ENCODE measurements at places on chromosomes 4 and X.

GRCh38 chrX:139751053-139751452 lies 43.1 kb upstream of the MCF2 start:
- DNase-seq, result no peak

DNA sequence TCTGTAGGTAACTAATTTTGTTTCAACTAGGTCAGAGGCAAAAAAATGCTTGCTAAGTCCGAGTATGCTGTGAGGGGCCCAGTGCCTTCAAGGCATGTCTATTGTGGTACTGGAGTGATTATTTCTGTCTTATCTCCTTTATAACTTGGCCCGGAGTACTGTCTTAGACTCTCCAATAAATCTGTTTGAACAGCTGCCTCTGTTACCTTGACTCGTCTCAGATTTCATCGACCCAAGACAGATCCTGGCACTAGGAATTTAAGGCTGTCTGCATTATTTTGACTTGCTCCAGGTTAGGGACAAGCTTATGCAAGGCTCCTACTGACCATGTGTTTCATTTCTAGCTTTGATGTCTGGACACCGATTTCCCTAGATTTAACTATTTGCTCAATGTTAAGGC lies 41.1 kb upstream of the NKAP start:
- no peak for DNase-seq

DNA sequence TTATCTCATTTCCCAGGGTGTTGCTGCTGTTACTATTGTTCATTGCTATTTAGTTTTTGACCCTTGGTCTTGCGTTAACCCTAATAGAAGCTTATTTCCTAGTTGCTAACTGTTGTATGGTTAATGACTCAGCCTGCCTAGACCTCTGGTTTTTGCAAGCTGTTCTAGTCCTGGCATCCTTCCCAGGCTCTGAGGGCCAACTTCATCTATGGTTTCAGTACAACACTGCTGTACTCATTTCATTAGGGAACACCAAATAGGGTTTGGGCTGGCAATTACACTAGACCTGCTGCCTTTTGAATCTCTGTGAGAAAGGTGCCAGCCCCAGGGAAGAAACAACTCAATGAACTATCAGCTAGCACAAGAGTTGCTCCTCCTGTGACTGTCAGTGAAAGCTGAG lies 59.6 kb downstream of the DCX start:
- no peak for DNase-seq

DNA sequence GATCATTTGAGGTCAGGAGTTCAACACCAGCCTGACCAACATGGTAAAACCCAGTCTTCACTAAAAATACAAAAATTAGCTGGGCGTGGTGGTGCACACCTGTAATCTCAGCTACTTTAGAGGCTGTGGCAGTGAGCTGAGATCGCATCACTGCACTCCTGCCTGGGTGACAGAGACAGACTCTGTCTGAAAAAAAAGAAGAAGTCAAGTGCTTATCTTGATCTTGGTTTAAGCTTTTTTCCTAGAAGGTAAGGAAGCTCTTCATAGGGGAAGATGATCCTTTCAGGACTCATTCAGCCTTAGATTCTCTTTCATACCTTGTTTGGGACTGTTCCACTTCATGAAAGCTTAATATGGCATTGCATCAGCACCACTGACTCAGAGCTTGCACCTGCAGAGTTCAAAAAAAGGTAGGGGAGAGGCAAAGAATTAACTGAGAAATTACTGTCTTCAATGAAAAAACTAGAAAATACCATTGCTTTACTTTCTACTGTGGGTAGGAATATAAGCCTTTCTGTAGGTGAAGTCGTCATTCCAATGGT lies 70.8 kb upstream of the EPGN start:
- DNase-seq, result no peak

DNA sequence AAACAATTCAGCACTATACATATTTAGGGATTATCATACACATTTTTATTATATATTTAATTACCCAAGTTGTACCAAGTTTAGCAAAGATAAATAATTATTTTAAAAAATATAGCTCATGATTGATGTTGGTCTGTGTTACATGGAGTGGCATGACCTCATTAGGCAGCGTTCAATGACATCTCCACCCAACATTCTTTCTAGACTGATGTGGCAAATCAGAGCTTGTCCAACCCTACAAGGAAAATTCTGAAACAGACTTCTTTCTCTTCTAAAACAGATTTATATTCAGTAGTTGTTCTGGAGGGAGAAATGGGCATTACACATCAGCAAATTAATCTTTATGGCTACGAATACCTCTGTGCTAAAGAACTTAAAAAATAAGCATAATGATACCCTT lies 189.7 kb downstream of the PDGFC start:
- DNase-seq, result no peak

- DNase-seq, result no peak
Measured at GRCh38 chrX:70525733-70526132, 81.1 kb downstream of the DLG3 start.

GRCh38 chr4:164945146-164945545 lies 32.3 kb downstream of the TRIM61 start:
- DNase-seq, result no peak

DNA sequence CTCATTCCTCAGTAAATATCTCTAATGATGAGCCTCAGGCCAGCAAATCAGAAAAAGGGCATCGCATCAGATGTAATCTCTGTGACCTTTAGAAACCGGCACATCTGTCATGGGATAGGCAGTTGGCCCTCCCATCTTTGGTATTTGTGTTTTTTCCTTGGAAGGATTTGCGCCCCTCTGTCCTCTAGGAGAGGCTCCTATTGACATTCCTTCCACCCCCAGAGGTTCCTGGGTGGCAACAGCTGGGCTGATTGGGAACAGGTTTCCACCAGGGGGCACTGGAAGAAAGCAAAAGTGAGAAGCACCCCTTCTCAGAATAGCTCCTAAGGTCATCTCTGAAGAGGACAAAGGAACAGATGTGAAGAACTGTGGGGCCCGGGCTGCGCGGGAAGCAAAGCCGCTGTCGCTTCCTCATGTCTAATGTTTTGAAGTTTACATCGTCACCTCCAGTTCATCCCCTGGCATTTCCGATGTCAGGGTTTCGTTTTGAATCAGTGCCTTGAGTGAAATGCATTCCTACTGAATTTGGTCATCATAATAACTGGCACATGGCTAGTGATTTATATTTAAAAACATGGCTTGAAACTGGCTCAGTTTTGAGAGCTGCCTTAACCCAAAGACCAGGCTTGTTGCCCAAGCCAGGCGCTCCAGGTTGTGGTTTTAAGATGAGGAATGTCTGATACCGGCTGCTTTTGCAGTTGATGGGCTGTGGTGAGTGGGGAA lies 6.2 kb downstream of the TXK start:
- DNase-seq, result peak; percentile 65

DNA sequence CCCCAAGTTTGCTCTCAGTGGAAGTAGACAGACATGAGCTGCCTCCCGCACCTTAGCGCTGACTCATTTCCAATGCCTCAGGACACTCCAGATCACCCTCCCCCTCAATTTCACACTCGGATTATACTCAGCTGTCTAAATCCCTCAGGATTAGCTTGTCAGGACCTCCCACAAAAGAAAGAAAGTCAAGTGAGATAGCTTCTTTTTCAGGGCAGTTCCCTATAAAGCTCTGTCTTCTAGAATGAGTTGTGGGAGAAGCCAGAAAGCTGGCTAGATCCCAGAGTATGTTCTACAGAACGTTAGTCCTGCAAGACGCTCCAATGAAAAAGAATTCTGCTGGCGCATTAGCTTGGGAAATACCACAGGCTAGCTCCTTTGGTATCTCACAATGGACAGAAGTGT lies 51.2 kb upstream of the MTNR1A start:
- no peak for DNase-seq

DNA sequence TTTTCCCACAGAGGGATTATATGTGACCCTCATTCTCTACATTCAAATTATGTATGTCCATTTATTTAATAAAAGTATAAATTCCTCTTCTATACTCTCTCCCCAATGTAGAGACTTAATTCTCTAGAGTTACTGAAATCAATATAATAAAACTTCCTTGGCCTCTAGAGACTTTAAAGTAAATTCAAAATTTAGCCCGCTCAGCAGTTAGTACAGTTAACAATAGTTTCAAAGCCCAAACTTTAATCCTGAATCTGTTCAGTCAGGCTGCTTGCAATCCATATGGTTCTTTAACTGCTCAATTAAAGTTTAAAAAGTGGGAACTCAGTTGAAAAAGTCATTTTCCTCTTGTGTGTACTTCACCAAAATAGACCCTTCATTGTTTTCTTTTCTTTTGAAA lies 2558.4 kb downstream of the ARAP2 start:
- DNase-seq, result no peak

DNA sequence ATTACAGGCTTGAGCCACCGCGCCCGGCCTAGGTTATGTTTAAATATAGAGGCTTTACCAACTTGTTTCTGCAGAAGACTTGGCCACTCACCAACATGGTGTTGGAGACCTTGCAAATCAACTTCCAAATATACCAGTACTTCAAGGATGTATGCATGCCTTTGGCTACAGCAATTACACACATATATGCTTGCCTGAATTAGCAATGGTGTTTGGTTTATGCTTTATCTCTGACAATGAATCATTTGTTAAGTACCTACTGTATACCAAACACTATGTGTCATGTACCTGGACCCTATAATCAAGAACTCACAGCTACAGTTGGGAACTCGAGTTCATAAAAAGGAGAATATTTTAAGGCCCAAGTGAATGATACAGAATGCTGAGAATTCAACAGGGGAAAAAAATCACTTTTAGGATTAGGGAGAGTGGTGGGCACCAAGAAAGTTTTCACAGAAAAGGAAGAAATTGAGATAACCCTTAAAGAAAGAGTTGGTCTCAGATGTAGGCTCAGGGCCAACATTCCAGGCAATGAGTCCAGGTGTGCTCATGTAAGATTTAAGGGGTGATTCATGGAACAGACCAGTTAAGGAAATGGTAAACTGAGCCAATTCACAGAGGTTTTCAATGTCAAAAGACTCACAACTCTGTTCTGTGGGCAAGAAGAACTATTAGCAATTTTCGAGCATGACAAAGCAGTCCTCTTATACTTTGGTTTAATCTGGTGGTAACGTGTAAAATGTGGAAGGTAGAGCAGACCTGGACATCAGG lies 98.9 kb downstream of the BCOR start:
- no peak for DNase-seq

DNA sequence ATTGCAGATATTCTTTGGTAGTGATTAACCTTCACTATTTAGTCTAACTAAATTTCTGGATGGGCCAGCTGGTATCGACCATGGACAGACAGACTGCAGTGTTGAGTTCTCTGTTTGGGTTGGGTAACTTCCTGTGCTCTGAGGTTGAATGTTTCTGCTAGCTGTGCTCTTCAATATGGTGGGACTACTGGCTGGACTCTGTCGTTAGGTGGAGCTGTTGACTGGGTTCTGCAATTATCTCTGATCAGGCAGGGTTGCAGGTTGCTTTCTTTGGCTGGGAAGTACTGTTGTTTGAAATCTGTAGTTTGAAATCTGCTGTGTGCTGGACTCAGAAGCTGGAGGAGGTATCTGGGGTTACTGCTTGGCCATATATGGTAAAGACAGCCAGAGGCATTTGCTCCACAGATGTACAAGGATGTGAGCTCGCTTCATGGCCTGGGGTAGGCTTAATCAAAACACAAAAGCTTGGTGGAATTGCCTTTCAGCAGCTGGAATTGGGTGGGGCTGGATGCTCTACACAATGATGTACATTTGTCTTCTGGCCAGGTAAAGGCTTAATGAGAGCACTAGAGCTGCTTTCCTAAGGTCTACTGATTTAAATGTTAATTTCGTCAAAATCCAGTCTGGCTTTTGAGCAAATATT lies 1472.0 kb downstream of the FAM133A start:
- no peak for DNase-seq

- no peak for DNase-seq
Measured at GRCh38 chrX:24283127-24283794, 30.6 kb downstream of the SUPT20HL2 start.

DNA sequence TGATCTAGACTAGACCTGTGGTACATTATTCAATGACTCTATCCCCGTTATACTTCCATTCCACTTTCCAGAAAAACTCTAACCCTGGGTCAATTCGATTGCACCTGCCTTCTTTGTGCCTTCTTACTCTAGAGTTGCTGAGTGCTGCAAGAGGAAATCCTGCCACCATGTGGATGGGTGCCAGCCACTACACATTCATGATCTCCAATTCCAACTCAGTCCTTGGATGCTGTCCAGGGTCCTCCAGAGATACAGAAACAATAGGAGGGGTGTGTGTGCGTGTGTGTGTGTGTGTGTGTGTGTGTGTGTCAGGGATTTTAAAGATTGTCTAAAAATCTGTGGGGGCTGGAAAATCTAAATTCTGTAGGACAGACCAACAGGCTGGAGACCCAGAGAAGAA lies 42.9 kb upstream of the INTS6L start:
- DNase-seq, result peak; percentile 19

DNA sequence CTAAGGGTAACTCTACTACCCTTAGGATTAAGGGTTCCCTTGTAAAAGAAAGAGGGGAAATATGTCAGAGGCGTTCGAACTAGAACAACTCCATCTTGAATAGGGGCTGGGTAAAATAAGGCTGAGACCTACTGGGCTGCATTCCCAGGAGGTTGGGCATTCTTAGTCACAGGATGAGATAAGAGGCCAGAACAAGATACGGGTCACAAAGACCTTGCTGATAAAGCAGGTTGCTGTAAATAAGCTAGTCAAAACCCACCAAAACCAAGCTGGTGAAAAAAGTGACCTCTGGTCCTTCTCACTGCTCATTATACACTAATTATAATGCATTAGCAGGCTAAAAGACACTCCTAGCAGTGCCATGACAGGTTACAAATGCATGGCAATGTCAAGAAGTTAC lies 922.0 kb downstream of the DMD start:
- no peak for DNase-seq

- DNase-seq, result no peak
Measured at GRCh38 chr4:6115746-6116586, 84.4 kb downstream of the JAKMIP1 start.

- no peak for DNase-seq
Measured at GRCh38 chr4:70874268-70875156, 27.7 kb upstream of the MOB1B start.

- DNase-seq, result no peak
Measured at GRCh38 chr4:17875402-17876070, 64.8 kb downstream of the NCAPG start.

GRCh38 chr4:53150631-53151488 lies 215.0 kb downstream of the SCFD2 start:
- DNase-seq, result no peak

GRCh38 chrX:43328358-43328946 lies 327.6 kb upstream of the MAOA start:
- DNase-seq, result no peak

DNA sequence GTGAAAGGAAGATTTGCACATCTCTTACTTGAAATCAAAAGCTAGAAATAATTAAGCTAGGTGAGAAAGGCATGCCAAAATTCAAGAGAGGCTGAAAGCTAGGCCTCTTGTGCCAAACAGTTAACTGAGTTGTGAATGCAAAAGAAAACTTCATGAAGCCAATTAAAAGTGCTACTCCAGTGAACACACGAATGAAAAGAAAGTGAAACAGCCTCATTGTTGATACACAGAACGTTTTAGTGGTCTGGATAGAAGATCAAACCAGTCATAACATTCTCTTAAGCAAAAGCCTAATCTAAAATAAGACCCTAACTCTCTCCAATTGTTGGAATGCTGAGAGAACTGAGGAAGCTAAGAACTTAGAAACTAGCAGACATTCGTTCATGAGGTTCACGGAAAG lies 122.3 kb downstream of the UNC5C start:
- DNase-seq, result no peak
